Endothelial cell (in vitro differentiated cells): ENCODE measurements at places on chromosomes 12 and 14. TPM values are rescaled to one million over a fixed set of nuclear protein-coding genes. Genes with fewer than 3 reads are reported as not detected.
A peak's percentile ranks its signal among the peaks of the same experiment; 100 is the strongest.

Gene BCL7A
- total RNA-seq = 6.2 TPM

Gene B4GALNT1
- 1.3 TPM for total RNA-seq

Gene SRRM4
- 3.6 TPM for total RNA-seq

Gene CDCA3
- 6.2 TPM for total RNA-seq

- no peak for DNase-seq
- no peak overlapping the region for H3K4me3 ChIP-seq
- H3K27me3 ChIP-seq = peaks cover under 1% of the 10 kb centered on the region
- H3K36me3 ChIP-seq = no peaks in the 10 kb centered on the region
- H3K27ac ChIP-seq = no peak overlapping the region
Observed at GRCh38 chr12:14827043-14827442, 13.1 kb upstream of the SMCO3 start.

DNA sequence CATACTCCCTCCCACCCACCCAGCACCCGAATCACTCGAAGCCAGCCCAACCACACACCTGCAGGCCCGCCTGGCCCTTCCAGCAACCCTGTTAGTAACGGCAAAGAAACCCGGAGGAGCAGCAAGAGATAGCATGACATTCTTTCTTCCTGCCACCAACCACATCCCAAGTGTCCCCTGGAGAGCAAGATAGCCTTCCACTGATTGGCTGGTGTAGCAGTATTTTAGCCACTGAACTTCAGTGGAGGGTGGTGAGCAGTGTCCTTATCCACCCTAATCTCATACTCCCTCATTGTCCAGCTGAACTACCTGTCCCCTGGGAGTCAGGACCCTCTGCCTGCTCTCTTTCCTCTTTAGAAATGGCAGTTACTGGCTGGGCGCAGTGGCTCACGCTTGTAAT lies 769 bp upstream of the SLC39A5 start:
- DNase-seq = no peak
- peaks cover 4% of the 10 kb centered on the region for H3K36me3 ChIP-seq
- H3K27ac ChIP-seq = no peak overlapping the region
- H3K4me1 ChIP-seq = peaks cover 11% of the 10 kb centered on the region
- H3K27me3 ChIP-seq = peaks cover 8% of the 10 kb centered on the region
- no peak overlapping the region for H3K4me3 ChIP-seq

DNA sequence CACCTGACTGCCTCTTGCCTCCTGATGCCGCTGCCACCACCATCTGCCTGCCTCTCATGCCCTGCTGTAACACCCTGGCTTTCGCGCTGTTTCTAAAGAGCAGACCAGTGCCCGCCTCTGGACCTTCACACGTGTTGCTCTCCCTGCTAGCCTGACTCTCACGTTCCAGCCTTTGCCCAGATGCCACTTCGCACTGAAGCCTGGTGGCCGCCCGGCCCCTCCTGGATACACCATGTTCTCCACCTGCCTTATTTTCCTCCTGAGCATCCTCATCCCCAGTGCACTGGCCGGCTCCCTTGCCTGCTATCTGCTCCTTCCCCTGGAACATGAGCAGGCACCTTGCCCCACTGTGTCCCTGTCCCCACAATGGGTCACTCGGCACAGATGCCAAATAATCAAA lies 146.5 kb downstream of the PIWIL1 start:
- H3K27me3 ChIP-seq = peaks cover 5% of the 10 kb centered on the region
- no peaks in the 10 kb centered on the region for H3K4me1 ChIP-seq
- H3K36me3 ChIP-seq = no peaks in the 10 kb centered on the region
- H3K4me3 ChIP-seq = no peak overlapping the region
- no peak overlapping the region for H3K27ac ChIP-seq

- H3K4me3 ChIP-seq = no peak overlapping the region
- H3K36me3 ChIP-seq = no peaks in the 10 kb centered on the region
- no peak overlapping the region for H3K27ac ChIP-seq
- no peaks in the 10 kb centered on the region for H3K4me1 ChIP-seq
- DNase-seq = no peak
- H3K27me3 ChIP-seq = peaks cover 1% of the 10 kb centered on the region
Observed at GRCh38 chr12:13386323-13387039, 190.0 kb downstream of the EMP1 start.

GRCh38 chr12:51326698-51327439 lies 2.9 kb upstream of the BIN2 start:
- H3K4me3 ChIP-seq = no peak overlapping the region
- H3K36me3 ChIP-seq = no peaks in the 10 kb centered on the region
- peaks cover 6% of the 10 kb centered on the region for H3K27me3 ChIP-seq
- no peak for DNase-seq
- peak overlapping the region; percentile 82 for H3K27ac ChIP-seq
- H3K4me1 ChIP-seq = peaks cover 10% of the 10 kb centered on the region

DNA sequence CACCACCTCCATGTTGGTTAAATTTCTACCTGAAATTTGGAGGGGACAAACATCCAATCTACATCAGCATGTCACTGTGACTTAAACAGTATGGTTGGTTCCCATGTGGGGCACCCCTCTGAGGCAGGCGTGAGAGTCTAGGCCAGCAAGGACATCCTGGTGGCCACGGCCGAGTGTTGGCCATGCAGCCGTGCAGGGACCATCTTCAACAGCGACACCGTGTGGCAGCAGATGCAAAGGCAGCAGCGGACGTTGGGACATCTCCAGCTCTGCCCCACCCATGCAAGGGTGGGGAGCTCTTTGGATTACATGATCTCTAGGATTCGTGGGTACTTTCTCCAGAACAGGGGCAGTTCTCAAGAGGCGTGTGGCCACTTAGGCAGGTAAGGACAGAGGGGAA lies 49.8 kb downstream of the NOC4L start:
- H3K4me3 ChIP-seq = no peak overlapping the region
- H3K27ac ChIP-seq = no peak overlapping the region
- H3K27me3 ChIP-seq = peaks cover 10% of the 10 kb centered on the region
- DNase-seq = no peak
- no peaks in the 10 kb centered on the region for H3K4me1 ChIP-seq

DNA sequence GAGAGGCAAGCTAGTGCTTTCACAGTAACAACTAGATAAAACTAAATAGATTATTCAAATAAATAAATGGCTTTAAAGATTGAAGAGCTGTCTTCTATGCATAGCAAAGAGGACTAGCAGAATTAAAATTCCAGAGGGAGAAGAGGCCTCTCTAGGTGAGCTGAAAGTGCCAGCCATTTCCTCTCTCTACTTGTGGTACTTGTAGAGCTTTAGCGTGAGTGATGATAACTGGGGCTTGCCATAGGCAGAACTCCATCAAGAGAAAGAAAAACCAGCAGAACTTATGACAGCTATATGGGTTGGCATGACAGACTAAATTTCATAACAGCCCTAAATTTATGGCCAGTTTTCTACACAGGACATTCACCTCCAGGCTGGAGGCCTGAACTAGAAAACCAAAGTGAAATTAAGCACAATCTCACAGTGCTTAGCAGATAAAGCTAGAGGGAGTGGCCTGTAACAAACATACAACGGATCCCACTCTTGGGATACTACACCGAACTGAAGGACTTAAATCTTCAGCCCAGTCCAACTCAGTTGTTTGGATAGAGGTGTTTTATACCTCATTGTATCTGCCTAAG lies 11.0 kb downstream of the SPTLC2 start:
- H3K4me3 ChIP-seq = no peak overlapping the region
- H3K27ac ChIP-seq = no peak overlapping the region
- no peak for DNase-seq
- peaks cover 7% of the 10 kb centered on the region for H3K36me3 ChIP-seq

DNA sequence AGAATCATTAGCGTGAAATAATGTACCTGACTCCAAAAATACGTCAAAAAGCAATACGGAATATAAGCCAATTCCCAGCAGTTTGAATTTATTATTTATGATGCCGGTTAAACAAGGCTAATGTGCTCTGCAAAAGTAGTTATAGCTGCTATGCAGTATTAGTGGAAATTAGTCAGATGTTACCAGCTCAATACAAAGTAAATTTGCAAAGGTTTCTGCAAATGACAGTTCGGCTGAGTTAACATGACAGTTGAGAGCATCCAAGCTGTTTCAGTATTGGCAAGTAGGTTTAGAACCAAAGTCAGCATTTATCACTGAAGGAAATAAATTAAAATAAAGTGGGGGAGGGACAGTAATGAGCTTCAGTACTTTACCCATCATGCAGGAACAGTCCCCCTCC lies 1665.8 kb upstream of the FLRT2 start:
- no peak overlapping the region for H3K4me3 ChIP-seq
- DNase-seq = no peak
- no peaks in the 10 kb centered on the region for H3K36me3 ChIP-seq
- H3K27ac ChIP-seq = no peak overlapping the region
- no peaks in the 10 kb centered on the region for H3K4me1 ChIP-seq
